ENCODE measurements at places on chromosomes 16 and 17.
A peak's percentile ranks its signal among the peaks of the same experiment; 100 is the strongest.

DNA sequence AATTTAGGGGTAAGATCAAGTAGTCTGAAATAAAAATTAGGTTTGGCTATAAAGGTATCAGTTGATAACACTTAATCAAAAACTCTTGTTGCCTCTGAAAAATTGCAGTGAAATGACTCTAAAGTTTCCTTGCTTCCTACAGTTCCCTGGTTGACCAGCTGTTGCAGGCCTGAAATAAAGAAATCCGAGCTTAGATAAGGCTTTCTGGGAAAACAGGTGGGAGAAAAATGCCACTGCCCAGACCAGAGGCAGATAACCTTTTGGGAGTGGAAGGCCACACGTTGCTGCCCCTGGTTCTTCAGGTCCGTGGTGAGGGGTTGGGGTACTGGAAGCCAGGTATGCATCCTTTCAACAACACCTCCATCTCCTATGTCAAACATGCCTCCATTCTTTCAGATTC lies 111.3 kb downstream of the HS3ST3A1 start:
- DNase-seq = no peak

- no peak for DNase-seq
Measured at GRCh38 chr16:6853565-6853964, 479.1 kb upstream of the RBFOX1 start.

DNA sequence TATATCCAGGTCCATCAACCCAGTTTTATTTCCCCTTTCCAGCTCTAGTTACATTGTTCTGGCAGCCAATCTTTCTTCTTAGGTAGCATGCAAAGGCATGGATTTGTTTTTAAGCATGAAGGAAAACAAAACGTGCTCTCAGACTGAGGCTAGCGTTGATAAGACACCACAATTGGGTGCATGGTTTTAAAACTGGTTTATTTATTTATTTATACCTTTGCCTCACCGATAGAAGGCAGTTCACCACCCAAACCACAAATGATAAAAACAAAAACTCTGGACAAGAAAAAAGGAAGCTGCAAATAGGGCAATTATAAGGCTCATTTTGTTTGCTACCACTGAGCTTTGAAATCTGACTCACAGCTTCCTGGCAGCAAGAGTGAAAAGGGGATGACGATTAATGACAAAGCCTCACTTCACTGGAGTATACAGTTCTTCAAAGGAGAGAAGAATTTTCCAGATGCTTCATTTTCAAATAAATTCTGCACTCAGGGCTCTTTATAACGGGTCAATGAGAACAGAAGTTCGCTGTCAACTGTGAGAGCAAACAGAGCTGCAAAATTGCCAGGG lies 278.4 kb upstream of the IRX5 start:
- no peak for DNase-seq

GRCh38 chr16:2968738-2969544 lies at the start of gene PAQR4:
PAQR4 (plus strand) TSS chr16:2969348; CDS start chr16:2969675, 327 bp downstream.
- peak; percentile 90 for DNase-seq

- DNase-seq = no peak
Measured at GRCh38 chr17:72974605-72975232, 117.8 kb downstream of the SLC39A11 start.

DNA sequence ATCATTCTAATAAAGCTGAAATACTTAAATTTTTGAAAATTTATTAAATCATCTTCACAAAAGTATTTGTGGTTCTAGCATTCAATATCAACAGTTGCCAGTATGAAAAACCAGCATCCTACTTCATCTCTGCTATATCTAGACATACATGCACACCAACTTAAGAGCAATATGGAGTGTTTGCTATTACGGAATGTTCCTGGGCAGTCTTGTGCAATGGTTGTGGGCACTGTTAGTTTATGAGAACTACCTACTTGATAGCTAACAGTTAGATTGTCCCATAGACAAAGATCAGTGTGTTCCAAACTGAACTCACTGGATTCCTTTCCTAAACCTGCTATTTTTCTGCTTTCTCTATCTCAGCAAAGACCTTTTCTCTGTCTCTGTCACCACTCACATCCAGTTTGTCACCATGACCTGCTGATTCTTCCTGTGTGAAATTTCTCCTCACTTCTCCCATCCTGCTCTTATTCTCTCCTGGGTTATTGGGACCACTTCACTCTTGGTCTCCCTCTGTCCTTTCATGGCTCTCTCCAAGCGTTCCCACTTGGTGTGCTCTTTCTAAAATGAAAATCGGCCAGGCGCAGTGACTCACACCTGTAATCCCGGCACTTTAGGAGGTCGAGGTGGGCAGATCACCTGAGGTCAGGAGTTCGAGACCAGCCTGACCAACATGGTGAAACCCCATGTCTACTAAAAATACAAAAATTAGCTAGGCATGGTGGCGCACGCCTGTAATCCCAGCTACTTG lies 27.7 kb downstream of the CNTROB start:
- no peak for DNase-seq

DNA sequence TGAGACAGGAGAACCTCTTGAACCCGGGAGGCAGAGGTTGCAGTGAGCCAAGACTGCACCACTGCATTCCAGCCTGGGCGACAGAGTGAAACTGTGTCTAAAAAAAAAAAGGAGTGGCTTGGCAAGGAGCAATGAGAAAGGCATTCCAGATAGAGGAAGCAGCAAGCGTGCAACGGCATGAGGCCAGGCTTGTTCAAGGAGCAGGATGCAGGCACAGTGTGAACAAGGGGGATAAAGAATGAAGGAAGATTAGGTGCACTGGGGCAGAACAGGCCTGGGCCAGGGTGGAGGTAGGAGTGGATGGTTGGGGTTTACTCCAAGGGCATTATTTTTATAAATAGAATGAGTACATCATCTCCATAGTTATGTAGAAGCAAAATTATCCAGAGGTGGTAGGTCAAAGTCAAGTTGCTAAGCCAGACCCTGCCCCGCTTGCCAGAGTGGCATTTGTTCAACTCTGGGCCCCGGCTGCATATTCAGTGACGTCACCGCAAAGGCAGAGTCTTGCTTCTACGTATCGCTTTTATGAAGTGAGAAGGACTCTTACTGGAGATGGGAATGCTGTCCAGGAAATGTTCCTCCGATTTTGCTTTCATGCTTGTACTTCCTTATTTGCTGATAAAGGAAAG lies 100.2 kb downstream of the KATNIP start:
- no peak for DNase-seq

DNA sequence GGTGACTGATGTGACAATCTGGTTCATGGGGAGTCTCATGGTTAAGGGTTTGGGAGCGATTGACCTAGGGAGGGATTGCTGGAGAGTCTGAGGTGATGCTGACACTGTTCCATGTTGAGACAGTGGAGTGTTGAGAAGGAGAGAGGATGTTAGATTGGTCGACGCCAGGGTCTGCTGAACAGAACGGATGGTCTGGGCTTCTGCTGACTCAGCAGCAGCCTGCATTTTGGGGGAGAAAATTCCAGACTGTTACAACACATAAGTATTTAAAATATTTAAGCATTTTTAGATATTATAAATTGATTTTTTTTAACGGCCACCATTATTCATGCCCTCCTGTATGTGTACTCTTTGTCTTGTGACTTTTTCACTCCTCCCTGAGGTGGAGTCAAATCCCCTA lies 107.2 kb downstream of the TOX3 start:
- no peak for DNase-seq

DNA sequence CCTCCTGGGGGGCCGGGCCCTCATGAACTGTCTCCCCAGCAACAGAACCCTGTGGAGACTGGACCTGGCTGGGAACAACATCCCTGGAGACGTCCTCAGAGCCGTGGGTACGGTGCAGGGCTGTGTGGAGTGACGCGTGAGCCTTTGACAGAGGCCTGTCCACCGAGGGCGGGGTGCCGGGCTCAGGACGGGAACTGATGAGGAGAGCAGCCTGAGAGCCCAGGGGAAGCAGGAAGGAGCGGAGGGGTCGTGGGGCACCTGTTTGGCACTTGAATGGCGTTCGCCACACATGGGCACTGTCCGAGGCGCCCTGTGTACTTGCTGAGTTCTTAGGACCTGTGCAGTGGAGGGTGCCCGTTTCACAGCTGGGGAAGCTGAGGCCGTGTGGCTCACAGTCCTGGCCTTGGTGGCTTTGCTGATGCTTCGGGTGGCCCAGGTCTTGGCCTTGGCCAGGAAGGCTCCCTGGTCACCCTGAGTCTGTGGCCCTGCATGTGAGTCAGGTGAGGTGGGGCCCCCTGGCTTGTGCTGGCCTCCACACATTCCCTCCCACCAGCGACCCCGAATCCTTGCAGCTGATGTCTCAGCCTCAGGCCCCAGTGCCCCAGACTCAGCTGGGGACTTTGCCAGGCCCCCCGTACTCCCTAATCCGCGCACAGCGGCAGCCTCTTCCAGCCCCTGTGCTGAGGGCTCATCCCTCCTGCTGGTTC lies 2.4 kb downstream of the LRRC45 start:
- DNase-seq = no peak
